Stimulated activated CD4-positive, alpha-beta T cell treated with anti-CD3 and anti-CD28 coated beads, Interleukin-1b, Interleukin-23, amount 100 ng/mL, for 48 hours (primary cell): ENCODE measurements at places on chromosomes 2 and 18.

DNA sequence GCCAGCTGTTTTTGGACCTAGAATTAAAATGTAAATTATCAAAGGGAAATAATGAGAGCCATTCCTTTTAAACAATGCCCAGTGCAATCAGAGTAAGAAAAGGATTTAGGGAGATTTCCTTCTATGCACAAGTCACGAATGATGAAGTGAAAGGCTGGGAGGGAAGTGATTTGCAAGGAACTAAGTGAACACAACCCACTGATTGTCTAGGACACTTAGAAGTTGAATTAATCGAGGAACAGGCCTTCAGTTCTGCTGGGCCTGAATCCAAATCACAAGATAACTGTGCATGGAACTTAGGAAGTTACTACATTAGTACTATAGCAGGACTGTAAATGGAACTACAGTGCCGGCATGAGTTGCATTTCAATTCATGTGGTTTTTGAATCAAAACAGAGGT is 17.7 kb downstream of the MAP2 start:
- no peak for DNase-seq

- no peak for DNase-seq
These were observed 427.7 kb downstream of the CDH2 start for GRCh38 chr18:27749194-27749593.

DNA sequence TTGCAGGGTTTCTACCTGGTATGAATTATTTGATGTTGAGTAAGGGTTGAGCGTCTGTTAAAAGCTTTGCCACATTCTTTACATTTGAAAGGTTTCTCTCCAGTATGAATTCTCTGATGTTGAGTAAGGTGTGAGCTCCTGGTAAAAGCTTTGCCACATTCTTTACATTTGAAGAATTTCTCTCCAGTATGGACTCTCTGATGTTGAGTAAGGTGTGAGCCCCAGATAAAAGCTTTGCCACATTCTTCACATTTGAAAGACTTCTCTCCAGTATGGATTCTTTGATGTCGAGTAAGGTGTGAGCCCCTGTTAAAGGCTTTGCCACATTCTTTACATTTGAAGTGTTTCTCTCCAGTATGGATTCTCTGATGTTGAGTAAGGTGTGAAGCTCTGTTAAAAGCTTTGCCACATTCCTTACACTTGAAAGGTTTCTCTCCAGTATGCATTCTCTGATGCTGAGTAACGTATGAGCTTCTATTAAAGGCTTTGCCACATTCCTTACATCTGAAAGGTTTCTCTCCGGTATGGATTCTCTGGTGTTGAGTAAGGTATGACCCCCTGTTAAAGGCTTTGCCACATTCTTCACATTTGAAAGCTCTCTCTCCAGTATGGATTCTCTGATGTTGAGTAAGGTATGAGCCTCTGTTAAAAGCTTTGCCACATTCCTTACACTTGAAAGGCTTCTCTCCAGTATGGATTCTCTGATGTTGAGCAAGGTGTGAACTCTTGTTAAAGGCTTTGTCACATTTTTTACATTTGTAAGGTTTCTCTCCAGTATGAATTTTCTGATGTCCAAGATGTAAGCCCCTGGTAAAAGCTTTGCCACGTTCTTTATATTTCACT is 27.1 kb downstream of the ZNF519 start:
- no peak for DNase-seq

GRCh38 chr2:43068041-43068533 is 158.3 kb downstream of the ZFP36L2 start:
- DNase-seq = no peak

- no peak for DNase-seq
These were observed 143.9 kb upstream of the GYPC start for GRCh38 chr2:126512026-126512425.

DNA sequence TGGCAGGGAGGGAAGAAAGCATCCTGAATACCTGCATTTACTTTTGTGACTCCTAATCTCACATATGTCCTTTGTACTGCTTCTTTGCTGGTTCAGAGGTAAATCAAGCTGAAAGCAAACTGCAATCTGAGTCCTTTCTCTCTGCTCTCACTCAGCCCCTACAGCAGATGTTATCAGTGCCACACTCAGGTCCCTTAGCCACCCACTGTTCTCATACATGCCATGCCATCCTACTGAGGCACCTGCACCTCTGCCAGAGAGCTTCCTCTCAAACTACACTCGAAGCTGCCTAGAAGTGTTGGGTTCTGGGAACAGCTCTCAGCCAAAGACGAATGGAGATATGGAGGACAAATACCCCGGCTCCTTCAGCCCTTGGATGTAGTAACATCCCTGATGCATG is 244.5 kb downstream of the TXNL1 start:
- no peak for DNase-seq

DNA sequence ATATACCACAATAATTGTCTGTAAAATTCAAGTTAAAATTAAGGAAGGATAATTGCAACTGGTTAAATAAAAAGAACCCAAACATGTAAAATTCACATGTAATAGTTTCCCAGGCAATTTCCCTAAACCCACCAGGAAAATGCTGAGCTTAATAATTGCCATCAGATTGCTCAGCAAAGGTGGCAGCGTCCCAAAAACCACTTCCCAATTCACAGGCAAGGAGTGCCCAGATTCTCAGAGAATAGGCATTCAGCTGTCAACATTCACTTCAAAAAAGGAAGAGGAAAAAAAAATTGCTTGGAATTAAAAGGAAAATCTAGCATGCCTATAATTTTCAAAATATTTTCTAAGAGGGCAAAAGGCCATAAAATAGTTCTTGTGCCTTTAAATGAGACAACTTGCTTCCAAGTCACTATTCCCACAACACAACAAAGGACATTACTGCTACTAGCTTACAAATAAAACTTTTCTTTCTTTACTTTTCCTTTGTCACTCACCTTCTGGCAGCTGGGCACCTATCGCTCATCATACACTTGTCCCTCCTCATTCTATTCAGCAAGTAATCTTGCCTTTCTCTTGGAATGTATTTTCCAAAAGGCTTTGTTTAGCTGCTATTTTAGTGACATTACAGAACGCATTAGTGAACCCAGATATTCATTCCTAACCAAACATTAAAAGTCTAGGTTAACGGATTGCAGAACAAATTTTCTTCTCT is 15.2 kb downstream of the SRBD1 start:
- DNase-seq = no peak

GRCh38 chr2:202361108-202361507 is 15.0 kb upstream of the BMPR2 start:
- no peak for DNase-seq

GRCh38 chr2:140797718-140798117 is 1333.1 kb downstream of the LRP1B start:
- no peak for DNase-seq

DNA sequence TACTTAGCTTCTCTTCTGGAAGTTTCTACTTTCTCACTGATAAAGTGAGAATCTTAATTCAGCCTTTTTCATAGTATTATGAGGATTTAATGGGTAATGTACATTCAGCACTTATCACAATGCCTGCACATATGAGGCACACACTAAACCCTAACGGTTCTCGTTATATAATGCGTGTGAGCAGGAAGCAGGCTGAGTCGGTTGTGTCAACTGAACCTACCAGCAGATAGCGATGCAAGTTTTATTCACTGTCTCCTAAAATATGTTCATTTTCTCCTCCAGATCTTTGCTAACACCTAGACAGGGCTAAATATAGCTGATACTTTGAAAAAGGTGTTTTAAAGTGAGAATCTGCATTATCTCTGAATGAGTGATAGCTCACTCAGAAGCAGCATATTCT is 201.6 kb downstream of the ALPK2 start:
- no peak for DNase-seq

DNA sequence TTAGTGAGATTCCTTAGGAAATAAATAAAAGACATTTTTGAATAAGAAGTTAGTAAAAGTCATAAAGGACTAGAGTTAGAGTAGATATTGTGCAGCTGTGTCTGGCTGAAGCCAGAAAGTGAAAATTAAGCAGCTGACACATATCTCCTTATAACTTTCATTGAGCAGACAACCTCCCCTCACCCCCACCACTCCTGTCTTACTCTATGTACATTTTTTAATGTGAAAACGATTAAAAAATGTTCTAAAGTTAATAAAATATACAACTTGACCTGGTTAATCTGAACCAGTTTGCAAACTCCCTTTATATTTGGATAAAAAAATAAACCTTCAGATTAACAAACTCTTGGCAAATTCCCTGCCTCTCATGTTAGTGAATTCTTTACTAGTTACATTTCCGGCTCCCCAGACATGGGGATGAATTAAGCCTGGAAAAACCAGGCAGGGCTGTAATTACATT is 462.8 kb downstream of the MEIS1 start:
- DNase-seq = no peak

DNA sequence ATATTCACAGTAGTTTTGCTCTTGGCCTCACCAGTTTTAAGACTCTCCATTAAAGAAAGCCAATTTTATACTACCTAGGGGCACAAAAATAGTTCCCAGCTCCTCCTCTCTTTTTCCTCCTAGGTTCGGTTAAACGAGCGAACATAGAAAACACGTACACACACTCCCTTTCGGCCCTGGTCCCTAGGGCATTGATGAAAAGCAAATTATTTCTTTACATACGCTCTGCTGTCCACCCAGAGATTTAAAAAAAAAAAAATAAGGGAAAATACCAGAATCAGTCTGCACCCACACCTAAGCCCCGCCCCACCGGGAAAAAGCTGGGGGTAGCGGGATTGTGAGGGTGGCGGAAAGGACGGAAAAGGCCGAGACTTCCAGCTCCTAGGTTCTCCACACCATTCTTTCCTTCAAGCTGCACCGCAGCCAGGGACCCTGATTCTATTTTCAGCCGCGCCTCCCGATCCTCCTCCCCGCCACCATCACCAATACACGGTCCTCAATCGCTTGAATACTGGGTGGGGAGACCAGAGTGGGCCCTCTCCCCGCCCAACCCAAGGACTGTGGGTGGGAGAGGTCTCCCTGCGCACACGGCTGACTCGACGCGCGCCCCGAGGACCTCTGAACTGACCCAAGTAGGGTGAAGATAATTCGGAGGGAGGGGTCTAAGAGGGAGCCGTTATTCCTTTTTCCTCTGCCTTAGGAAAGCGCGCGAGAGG is 769 bp downstream of the ATF2 start:
- no peak for DNase-seq

DNA sequence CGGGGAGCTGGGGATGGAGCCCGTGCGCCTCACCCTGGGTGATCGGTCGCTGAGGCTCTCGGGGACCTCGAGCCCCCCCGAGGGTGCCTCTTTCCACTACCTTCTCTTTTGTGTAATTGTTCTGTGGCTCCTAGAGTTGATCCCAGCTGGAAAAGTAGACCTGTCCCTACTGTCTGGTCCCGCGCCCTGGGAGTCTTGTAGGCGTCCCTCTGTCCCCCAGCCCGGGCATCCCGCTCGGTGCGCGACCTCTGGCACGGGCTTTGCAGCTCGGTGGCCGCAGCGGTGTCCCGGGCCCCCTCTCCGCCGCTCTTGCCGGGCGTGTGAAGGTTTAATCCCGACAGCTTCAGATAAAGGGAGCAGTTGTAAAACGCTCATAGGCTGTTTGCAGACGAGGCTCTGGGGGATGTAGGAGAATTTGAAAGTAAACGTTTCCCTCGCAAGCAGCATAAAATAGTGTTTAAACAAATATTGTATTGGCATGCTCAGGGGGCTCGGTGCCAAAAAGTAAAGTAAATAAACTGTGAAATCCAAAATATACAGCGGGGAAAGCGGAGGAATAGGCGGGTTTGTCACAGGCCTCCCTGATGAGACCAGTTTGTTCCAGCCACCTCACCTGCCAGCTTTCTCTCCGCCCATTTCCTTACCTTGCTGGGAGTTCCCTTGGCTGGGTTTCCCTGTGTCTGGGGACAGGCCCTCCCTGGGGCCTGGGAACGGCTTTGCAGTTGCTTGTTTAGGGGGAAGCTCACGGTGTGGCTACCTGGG is 1.9 kb downstream of the GLI2 start:
- DNase-seq = no peak

- DNase-seq = no peak
These were observed 169.6 kb upstream of the EPHA4 start for GRCh38 chr2:221741496-221742211.

GRCh38 chr2:200593905-200594304 is 8.1 kb downstream of the AOX1 start:
- DNase-seq = no peak

GRCh38 chr2:164145093-164145987 is 409.5 kb upstream of the FIGN start:
- DNase-seq = no peak

GRCh38 chr2:168454737-168455644 is 1.1 kb upstream of the CERS6 start:
- DNase-seq = no peak

DNA sequence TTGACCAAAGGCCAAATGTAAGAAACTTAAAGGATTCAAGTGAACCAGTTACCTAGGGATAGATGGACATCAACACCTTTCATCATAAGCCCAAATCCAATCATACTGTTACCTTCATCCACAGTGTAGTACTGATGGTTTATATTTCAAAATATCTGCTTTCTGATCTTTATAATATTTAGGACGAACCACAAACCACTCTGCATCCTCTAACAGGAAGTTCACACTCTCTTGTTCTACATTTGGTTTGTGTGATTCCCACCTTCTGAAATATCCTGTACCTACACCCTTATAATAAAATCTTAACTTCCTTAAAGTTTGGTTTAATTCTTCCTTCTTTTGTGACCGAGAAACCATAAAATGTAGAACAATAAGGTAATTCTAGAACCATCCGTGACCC is 535.7 kb upstream of the CHAC2 start:
- DNase-seq = no peak

DNA sequence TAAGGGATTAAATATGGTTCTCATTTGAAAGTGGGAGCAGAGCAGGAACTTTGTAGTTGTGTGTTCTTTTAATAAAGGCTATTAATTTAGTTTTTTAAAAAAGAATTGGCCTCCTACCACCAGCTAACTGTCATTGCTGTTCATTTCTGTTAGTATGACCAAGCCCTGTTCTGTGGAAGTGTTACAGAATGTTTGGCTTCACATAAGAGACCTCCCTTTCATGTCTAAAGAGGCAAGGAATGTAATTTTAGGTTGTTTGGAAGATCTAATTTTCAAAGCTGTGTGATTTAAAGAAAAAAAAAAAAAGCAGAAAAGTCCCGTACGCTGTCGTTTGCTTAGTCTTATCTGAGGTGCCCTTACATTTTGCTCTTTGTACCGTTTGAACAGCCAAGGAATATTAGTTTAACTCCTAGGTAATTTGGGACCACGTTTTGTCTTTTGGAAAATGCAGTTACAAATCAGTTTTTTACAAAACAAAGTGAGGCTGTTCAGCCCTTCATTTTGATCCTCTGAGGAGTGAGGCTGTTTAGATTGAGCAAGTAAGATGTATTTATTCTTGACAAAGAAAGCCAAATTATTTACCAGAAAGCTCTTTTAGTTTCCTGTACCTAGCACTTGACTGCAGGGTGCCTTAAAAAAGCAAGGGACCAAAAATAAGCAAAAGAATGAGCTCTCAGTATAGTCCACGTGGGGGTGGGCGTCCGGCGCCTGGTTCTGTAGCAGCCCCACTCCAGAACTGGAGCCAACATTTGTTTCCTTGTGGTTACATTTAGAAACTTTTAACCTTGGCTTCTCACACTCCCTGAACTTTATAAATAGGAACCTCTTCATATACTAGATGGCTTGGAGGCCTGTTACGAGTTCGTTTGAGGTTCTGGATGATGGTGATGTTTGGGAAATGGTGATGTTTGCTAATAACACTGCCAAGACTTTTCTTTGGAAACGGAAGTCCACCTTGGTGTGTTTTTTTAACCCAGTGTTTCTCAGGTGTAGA is 136.2 kb downstream of the FMNL2 start:
- no peak for DNase-seq
